ENCODE measurements at places on chromosomes 16 and 17.

GRCh38 chr16:1908983-1909382, 9.2 kb downstream of the HS3ST6 start:
- DNase-seq, result no peak

DNA sequence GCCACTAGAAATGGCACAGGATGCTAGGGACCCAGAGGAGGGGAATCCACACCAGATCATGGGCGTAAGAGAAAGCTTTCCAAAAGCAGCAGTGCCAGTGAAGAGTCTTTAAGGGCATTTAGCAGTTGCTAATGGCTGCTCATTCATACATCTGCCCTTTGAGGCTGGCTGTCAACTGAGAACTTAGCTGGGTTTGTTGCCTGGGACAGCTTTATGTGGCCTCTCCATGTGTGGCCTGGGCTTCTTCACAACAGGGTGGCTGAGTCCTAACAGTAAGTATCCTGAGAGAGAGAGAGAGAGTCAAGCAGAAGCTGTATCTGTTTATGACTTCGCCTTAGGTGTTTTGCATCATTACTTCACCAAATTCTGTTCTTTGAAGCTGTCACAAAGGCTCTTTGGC, 286.1 kb upstream of the KCNJ16 start:
- DNase-seq, result no peak

DNA sequence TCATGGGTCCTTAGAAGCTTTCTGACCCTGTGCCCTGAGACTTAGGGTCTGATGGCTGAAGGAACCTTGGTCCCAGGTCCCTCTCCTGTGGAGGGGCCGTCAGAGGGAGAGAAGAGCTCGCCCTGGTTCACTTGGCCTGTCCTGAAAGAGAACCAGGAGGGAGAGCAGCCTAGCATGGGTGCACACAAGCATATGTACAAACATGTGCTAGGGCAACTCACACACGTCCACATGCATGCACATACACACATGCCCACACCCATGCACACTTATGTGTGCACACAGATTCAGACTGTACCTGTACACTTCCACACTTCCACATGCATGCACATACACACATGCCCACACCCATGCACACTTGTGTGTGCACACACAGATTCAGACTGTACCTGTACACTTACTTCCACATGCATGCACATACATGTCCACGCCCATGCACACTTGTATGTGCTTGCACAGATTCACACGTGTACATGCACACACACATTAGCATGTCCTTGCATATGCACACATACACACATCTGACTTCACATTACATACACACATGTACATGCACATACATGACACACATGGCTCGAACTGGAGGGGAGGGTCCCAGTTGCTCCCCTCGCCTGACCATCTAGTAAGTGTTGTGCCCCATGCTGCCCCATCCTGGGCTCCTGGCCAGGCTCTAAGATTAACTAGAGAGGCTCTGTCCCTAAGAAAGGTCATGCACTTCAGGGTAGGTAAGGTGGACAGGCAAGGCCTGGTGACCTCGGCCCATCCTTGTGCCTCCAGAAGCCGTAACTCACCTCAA, 122.0 kb downstream of the METRNL start:
- DNase-seq, result no peak

- DNase-seq, result peak; percentile 43
These were observed 28.3 kb downstream of the VPS35L start for GRCh38 chr16:19583665-19584300.

- no peak for DNase-seq
These were observed 436.4 kb downstream of the KCNJ18 start for GRCh38 chr17:22128723-22129122.

GRCh38 chr17:78853926-78854394, 13.3 kb upstream of the USP36 start:
- no peak for DNase-seq

- no peak for DNase-seq
These were observed 45.5 kb downstream of the PEMT start for GRCh38 chr17:17545984-17546383.

DNA sequence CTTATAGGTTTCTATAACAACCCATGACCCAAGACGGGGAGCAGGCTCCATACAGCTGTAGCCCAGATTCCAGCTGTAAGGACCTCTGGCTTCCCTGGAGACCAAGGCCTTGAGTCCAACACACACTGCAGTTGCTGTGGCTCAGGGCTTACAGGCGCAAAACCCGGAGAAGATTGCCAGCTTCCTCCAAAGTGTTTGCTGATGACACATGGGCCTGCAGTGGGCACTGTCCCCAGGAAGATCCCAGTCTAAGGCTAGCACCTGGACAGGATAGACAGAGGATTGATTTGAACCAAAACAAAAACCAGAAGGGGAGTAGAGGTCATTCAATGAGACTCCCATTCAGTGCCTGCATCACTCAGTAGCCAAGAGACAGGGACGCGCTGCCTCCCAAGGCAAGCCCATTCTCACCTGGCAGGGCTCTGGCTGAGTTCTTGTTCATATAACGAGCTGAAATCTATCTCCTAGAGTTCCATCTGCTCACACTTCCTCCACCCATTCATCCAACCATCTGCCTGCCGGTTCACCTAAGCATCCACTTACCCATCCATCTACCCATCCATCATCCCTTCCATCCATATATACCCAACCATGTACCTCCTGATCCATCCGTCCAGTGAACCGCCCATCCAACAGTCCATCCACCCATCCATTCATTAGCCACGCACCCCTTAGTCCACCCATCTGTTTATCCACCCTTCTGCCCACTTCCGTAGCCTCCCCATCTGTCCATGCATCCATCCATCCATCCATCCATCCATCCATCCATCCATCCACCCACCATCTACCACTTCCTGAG, 10.2 kb downstream of the RAB11FIP4 start:
- DNase-seq, result no peak

DNA sequence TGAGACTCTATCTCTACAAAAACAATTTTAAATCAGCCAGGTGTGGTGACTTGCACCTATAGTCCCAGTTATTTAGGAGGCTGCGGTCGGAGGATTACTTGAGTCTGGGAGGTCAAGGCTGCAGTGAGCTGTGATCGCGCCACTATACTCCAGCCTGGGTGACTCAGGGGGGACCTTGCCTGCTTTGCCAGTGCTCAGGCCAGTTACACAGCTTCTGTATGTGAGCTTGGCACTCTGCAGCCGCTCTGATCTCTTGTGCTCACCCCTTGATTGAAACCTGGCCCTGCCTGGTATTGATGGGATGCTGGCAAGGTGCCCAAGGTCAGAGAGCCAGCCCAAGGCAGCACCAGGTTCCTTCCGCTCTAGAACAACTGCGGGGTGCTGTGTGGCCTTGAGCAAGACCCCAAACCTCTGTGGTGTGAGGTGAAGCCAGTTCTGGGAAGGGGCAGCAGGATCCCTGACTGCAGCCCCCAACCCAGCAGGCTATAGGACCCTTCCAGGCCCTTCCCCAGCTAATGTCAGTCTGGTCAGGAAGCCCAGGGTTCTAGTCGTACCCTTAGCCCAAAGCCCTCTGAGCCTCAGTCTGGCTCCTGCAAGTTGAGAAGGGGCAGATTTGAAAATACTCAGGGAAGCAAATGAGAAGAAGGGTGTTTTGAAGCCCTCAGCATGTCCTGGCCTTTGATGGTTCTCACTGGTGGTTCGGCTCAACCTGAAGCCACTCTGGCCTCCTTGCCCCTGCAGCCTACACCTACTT, 18.9 kb downstream of the MMP15 start:
- no peak for DNase-seq

GRCh38 chr17:10089196-10089804, 109.1 kb downstream of the GAS7 start:
- no peak for DNase-seq

- DNase-seq, result no peak
These were observed 31.6 kb downstream of the RBFOX3 start for GRCh38 chr17:79579074-79579800.

Data from stimulated activated CD4-positive, alpha-beta T cell treated with anti-CD3 and anti-CD28 coated beads, Interleukin-4, amount 100 ng/mL, for 24 hours (primary cell).